ENCODE measurements at places on chromosomes 3 and 15.

- no peak for DNase-seq
Measured at GRCh38 chr15:66757030-66757429, 55.0 kb downstream of the SMAD6 start.

DNA sequence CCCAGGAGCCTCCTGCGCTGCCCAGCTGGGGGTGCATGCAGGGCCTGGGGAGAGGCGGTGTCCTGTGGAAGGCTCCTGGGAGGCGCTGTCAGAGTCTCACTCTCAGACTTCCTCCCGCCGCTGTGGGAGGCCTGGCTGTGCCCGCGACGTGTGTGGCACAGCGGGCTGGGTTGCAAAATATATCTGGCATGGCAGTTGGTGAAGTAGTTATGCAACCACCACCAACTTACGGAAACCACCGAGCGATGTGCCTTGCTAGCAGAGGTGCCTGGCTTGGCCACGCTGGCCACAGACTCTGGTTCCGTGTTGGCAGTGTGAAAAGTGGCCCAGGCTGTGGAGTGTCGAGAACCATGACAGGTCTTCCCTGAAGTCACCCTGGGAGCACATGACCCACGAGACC, 30.6 kb upstream of the GATA2 start:
- no peak for DNase-seq

GRCh38 chr3:179072100-179072438, 460 bp upstream of the ZMAT3 start:
- DNase-seq, result no peak

- no peak for DNase-seq
Measured at GRCh38 chr3:147403511-147403910, 2.8 kb downstream of the ZIC4 start.

GRCh38 chr3:134078169-134078831, 48.6 kb upstream of the SLCO2A1 start:
- no peak for DNase-seq

DNA sequence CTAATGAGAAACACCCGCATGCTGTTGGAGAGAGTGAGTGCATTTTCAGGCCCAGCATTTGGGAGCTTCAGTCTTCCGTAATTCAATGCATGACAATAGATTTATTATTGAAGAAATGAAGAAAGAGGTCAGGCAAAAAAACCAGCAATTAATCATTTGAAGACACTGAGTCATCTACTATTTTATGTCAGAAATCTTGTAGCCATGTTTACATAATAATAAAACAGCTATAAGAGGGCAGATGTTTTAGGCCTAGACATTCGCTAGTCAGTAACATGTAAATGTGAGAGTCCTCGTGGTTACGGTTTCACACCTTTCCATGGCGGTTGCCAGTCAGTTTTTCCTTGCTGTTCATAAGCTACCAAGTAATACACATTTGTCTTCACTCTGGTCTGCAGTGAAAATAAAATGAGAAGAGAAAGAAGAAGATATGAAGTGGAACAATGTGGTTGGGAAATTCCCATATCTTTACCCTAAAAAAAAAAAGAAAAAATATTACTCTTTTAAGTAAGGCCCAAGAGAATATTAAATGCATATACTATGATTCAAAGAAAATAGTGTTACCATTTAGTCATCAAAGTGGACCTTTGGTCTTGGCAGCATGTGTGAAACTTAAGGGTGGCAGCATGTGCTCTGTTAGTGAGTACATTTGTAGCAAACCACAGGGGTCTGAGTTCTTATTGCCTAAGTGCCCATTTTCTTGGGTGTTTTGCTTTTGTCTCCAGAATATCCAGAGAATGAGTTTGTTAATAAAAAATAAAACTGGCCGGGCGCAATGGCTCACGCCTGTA, 140.5 kb upstream of the TBL1XR1 start:
- peak; percentile 61 for DNase-seq

- no peak for DNase-seq
Measured at GRCh38 chr3:107987036-107987939, 103.5 kb downstream of the CD47 start.

DNA sequence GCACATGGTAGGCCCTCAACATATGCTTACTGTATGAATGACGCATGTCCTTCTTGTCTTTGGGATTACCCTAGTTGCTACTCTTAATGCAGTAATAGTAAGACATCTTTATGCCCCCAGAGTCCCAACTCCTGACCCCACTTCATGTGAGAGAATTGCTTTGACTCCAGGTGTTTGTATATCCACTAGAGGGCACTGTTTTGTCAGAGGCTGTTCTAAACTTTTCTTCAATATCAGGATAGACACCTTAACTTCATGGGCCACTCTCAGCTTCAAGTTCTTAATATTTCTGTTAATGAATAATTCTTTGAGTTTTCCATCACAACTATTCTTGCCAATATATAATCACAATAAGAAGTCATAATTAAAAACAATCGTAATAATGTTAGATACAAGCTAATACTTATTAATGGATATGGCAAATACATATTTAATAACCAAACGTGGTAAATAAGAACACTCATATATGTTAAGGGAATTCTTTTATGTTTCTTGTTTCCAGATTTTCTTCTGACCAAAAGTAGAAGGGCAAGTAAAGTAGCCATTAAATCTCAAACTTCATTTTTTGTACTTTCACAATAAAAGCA, 337.2 kb upstream of the DNAJC19 start:
- DNase-seq, result no peak

GRCh38 chr15:57223887-57224286, 152.4 kb upstream of the CGNL1 start:
- DNase-seq, result no peak

- no peak for DNase-seq
Measured at GRCh38 chr3:105157766-105158085, 209.0 kb upstream of the ALCAM start.

DNA sequence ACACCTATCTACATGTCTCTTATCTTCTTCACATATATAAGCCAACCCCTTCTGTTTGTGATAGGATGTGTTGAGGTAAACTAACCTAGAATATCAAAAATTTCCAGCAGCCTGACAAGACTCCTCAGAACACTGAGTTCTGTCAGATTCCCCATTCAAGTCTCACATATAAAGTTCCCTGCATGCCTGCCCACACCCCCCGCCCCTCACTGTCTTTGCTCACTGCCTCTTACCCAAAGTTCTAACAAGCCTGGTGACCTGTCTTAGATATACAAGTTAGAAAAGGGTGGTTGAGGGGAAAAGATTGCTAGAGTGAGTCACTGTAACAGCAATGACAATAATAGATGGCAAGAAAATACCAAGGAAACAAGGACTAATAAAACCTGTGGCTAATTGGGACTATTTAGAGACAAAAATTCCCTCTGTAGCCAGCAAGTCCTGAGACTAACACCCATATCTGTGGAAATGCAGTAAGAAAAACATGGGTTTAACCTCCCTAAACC, 40.1 kb downstream of the FBXO22 start:
- no peak for DNase-seq

DNA sequence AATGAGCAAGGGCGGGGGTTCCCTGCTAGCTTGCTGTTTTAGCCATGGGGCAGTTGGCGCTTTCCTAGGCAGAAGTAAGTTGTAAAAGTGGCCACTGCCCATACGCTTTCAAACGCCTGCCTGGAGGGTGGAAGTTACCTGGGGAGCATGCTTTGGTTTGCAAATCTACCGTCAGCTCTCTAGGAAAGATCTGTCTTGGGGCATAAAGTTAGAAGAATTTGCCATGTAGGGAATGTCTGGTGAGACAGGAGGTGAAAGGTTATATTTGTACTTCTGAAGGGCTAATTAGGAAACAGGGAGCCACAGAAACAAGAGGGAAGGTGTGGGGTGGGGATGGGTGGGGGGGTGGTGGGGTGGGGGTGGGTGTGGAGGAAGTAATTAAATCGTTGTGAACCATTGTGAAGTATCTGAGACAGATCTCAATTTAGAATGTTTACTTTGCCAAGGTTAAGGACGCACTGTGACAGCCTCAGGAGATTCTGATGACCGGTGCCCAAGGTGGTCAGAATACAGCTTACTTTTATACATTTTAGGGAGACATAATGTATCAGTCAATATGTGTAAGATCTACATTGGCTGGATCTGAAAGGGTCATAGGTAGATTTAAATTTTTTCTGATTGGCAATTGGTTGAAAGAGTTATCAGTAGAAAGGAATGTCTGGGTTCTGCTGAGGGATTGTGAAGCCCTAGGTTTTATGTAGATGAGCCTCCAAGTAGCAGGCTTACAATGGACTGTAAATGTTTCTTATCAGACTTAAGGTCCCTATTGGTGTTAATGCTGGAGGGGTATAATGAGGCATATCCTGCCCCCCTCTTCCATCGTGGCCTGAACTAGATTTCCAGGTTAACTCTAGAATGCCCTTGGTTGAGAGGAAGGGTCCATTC, 62.0 kb upstream of the GCNT3 start:
- DNase-seq, result no peak

GRCh38 chr15:95287720-95288103, 1042.8 kb upstream of the NR2F2 start:
- no peak for DNase-seq

DNA sequence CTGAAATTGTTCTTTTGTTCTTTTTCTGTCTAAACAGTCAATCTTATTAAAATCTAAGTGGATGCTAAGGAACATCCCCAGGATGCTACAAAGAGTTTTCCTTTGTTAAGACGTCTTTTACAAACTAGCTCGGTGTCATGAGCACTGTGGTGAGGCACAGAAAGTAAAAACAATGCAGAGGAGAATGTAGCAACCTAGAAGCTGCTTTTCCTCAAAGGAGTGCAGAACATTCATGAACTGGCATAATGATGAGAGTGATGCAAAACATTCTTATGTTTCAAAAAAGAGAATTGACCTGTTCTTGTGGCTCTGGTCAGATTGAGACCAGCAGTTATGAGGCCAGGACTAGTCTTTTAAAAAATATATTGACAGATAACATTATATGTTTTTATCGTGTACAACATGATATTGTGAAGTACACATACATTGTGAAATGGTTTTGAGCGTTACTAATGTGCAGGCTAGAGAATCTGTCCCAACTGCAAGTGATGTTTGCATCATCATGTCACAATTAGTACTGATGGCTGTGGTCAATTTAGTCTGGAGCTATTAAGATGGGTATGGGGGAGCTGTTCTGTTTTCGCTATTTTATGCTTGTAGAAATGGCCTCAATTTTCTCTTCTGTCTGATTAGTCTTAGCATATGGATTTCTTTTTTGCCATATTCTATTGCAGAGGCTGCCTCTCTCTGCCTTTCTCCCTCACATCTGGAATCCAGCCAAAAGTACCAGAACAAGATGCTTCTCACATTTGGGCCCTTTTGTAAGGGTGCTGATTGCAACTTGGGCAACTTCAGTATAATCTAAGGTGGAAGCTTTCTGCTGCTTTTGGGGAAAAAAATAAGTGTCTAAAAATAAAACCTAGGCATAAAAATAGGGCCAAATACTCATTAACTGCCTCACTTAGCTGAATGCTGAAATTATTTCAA, 50.2 kb downstream of the HHLA2 start:
- no peak for DNase-seq

DNA sequence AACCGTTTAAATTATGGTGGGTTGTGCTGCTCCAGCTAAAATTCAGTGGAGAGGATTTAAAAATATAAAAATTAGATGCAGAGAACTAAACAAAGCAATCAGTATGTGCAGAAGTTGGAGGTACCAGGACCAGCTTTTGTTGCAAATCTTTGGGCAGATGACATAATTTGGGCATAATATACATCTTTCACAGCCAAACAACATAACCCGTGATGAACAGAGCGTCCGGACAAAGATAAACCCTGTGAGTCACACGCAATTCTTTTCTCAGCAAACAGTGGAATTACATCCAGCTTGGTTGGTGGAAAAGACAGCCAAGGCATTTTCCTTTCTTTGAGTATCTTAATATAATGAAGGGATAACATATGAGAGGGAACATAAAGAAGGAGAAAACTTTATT, 419.4 kb upstream of the ADAMTS9 start:
- DNase-seq, result no peak

DNA sequence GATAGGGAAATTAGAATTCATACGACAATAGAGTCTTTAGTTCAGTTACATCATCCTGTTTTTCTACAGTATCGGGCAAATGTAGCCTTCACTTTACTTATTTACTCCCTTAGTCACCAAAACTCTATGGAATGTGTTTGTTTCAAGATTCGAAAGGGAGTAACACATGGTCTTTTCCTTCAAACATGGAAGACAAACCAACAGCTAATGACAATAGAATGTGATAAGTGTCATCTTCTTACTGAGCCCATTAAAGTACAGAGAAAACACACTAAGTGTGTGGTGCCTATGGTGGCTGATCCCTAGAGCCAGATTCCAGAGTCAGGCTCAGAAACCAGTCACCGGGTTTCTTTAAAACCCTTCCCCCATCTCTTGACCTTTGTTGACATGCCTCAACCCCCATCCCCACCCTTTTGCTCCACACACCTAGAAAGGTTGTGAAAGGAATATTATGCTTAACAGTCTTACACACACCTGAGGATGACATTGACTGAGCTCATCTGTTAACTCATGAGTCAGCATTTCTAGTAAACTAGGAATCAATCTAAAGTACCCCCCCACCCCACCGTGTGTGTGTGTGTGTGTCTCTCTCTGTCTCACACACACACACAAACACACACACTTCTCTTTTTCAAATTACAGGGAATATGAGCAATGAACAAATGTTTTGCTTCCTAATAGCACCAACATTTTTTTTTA, 549.6 kb upstream of the CCDC54 start:
- no peak for DNase-seq

GRCh38 chr15:62067448-62068044, 769 bp downstream of the C2CD4A start:
- peak; percentile 15 for DNase-seq

DNA sequence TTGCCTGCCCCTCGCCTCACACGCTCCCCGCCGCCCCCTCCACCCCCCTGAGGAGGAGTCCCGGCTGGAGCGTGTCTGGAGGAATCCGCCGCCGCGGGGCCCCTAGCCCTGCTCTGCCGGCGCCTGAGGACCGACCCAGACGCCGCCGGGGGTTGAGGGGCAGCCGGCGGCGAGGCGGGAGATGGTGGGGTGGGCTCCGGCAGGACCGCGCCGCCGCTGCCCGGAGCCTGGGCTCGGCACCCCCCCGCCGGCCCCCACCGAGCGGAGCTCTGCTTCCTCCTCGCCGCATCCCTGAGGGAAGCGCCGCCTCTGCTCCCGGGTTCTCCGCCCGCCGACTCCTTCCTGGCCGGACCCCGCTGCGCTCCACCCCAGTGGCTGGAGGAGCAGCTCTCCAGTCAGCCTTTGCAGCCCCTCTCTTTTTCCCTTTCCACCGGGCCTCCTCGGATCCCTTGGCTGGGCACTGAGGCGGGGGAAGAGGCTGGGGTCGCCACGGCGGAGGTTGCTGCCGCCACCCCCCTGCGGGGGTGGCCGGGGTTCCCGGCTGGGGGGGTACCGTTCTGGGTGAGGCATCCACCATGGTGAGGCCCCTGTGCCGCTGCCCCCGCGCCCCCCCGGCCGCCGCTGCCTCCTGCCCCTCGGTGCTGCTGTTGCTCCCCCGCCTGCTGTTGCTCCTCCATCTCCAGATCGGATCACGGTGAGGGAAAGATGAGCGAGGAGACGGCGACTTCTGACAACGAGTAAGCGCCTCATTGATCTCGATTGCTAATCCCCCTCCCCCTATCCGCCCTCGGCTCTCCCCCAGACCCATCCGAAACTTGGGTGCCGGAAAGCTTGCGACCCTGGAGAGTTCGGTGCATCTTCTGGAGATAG, at the start of gene SPRED1:
SPRED1 (plus strand) TSS at position 356 of the 870 bp plus-strand sequence; CDS start at position 706, 350 bp downstream.
- no peak for DNase-seq

- no peak for DNase-seq
Measured at GRCh38 chr15:65254356-65254755, 32.3 kb downstream of the PARP16 start.
